WERI-Rb-1 (cell line): ENCODE measurements at places on chromosomes 16 and 17.

DNA sequence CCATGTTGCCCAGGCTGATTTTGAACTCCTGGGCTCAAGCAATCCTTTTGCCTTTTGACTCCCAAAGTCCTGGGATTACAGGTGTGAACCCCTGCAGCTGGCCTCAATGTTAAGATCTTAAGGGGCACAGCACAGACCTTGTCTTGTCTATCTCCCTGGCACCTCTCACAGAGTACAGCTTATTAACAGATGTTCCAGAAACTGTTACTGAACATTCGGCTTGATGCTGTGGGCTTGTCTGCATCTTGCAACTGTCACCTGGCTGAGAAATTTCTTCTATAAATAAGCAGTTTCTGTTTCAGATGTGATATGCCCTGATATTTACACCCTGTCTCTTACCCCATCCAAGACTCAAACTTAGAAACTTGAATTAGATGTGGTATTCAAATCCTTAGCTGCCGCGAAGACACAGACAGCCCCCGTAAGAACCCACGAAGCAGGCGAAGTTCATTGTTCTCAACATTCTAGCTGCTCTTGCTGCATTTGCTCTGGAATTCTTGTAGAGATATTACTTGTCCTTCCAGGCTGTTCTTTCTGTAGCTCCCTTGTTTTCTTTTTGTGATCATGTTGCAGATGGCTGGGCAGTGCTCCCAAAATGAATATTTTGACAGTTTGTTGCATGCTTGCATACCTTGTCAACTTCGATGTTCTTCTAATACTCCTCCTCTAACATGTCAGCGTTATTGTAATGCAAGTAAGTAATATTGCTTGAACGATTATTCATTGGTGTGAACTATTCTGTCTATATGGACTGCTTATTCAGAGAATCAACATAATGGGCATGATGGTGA lies at the start of gene TNFRSF17:
TNFRSF17 (plus strand) TSS at position 450 of the 791 bp plus-strand sequence; CDS start at position 565, 115 bp downstream.
- DNase-seq = no peak

- DNase-seq = no peak
Measured at GRCh38 chr17:60127068-60128064, 22.4 kb upstream of the CA4 start.

- no peak for DNase-seq
Measured at GRCh38 chr16:54952195-54952594, 21.5 kb downstream of the IRX5 start.

DNA sequence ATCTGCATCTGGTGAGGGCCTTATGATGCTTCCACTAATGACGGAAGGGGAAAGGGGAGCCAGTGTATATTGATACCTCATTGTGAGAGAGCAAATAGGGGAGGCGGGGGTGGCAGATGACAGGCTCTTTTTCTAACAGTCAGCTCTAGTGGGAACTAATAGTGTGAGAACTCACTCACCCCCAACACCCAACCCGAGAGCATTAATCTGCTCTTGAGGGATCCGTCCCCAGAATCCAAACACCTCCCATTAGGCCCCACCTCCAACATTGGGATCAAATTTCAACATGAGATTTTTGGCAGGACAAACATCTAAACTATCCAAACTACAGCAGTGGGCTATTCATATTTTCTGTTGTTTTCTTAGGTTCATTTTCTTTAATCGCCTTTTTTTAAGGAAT lies 54.4 kb downstream of the BPTF start:
- no peak for DNase-seq

DNA sequence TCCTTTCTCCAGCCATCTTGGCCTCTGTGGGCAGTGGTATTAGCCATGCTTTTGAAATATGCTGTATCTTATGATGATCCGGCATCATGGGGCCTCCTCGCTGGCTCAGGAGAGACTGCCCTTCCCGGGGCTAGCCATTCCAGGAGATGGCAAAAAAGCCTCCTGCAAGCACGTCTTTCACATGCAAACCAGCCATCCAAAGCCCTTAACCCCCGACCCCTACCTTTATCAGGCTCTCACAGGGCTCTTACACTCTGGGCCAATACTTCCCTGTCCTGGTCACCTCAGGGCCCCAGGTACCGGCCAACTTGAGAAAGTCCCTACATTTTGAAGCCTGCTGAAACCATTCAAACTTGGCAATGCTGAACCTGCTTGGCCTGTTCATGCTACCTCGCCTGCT lies 36.4 kb downstream of the MYH13 start:
- no peak for DNase-seq

GRCh38 chr16:75390926-75391653 lies 42.2 kb downstream of the CFDP1 start:
- DNase-seq = no peak

GRCh38 chr17:71192039-71192555 lies 928.7 kb upstream of the SOX9 start:
- no peak for DNase-seq

- DNase-seq = no peak
Measured at GRCh38 chr16:3968551-3968950, 88.0 kb upstream of the CREBBP start.

DNA sequence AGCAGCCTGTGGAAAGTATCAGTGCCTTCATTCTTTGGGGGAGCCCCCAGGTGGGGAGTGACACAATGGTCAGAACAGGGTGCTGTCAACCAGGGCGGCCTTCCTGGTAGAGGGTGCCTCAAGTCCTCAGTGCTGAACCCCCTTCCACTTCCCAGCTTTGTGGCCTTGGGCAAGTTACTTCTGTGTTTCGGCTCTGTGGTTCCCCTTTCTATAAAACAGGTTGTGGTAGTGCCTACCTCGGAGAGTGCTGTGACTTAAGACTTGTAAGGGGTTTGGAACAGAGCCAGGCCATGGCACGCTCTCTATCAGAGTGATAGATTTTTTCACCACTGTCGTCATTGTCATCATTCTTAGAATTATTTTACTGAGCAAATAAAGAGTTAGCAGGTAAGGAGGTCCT lies 141.1 kb downstream of the CCDC182 start:
- DNase-seq = no peak

GRCh38 chr17:49588312-49588711 lies 12.6 kb downstream of the NXPH3 start:
- no peak for DNase-seq

- DNase-seq = no peak
Measured at GRCh38 chr17:55584055-55584685, 72.9 kb upstream of the SMIM36 start.

- no peak for DNase-seq
Measured at GRCh38 chr17:59558039-59558438, 7.4 kb upstream of the DHX40 start.

- peak; percentile 47 for DNase-seq
Measured at GRCh38 chr17:75843577-75844529, at the start of gene UNC13D. Gene UNC13D (minus strand): TSS chr17:75844404. CDS start chr17:75844337, 67 bp downstream.

- DNase-seq = no peak
Measured at GRCh38 chr17:68302066-68302564, 10.8 kb downstream of the ARSG start.

DNA sequence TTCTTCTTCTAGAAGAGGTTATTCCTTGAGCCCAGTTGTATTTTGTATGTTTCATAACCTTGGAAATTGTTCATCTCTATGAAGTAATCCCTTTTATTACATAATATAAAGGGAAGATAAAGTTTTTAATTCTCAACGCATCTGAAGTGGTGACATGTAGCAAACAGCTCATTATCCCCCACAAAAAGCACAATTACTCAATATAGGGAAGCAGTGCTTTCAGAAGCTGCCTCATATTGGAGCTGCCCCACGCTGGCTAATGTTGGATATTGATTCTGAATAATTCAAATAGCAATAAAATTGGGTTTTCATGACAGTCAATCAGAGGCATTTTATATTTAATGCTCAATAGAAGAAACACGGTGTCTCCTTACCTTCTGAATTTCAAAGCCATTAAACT lies 604.3 kb upstream of the RBFOX1 start:
- DNase-seq = no peak
